Mucosa of gallbladder (tissue), 1 donor: ENCODE measurements at places on chromosomes 4 and X. TPM values are rescaled to one million over a fixed set of nuclear protein-coding genes. Genes with fewer than 3 reads are reported as not detected.

DNA sequence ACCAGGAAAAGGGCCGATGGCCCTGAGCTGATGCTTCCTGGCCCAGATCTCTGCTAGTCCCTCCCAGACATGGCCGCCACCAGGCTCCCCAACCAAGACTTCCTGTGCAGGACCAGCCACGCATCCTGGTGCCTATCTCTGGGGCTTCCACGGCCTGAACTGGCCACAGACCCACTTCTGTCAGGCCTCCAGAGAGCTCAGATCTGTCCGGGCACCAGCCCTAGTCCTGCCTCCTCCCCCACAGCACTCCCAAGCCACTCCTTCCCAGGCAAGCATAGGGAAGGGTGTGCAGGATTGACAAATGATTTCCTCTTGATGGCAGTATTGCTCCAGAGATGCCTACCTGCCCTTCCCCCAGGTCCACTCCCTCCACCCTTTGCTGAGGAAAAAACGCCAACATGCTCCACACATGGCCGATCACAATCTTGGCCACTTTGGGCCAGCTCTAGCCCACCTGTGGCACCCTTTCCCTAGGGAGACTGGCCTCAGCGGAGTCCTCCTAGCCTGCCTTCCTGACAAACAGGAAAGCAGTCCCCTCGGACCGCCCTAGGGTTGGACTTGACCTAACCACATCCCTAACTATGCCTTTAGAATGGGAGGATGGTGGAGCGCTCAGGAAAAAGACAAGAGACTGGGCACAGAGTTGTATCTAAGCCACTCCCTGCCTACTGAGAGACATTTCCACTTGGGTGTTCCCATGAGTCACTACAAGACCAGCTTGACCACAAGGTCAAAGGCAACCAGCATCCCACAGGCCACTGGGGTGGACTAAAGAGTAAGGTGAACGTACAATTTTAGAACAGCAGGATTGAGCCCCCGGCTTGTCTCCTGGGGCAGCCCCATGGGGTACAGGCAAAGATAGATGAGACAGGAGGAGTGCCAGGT is 277.5 kb upstream of the AGTR2 start:
- DNase-seq = peak; percentile 81

- DNase-seq = no peak
These were observed 460.3 kb downstream of the MID1IP1 start for GRCh38 chrX:39261446-39262147.

GRCh38 chr4:8599657-8600056 is 7.1 kb downstream of the CPZ start:
- DNase-seq = no peak

DNA sequence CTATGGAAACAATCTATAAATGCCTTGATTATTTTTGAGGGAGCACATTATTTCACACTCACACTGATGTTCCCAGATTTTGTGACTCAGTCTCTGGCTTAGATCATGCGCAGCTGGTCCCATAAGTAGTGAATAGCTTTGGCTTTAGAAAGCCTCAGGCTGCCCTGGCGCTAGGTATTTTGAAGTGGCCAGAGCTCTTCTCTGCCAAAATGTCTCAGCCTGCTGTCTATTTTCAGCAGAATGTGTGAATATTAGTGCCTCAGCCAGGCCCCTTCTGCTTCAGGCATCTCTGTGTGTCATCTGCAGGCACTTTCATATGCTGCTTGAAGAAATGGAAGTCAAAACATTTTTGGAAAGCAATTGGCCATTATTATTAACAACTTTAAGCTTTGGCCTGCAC is 931.0 kb upstream of the INTU start:
- no peak for DNase-seq

- no peak for DNase-seq
These were observed 6.2 kb downstream of the PLAC8 start for GRCh38 chr4:83108101-83108861.

DNA sequence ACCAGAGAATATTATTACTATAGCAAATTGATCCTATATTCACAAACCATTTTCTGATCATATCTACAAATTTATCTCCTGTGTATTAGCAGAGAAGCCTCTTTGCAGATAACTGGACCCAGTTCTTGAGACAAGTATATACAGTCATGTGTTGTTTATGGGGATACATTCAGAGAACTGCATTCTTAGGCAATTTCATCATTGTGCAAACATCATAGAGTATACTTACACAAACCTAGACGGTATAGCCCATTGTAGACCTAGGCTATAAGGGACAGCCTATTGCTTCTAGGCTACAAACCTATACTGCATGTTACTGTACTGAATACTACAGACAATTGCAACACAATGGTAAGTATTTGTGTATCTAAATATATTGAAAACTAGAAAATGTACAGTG is 152.5 kb upstream of the SPANXN4 start:
- no peak for DNase-seq

- DNase-seq = no peak
These were observed 88.7 kb downstream of the DCTD start for GRCh38 chr4:182828360-182829025.

GRCh38 chr4:38804654-38805295 is at the start of gene TLR1:
Gene TLR1 (minus strand): TSS chr4:38804791. CDS start chr4:38798831, 5,960 bp downstream.
- DNase-seq = no peak

GRCh38 chr4:23355258-23355657 is 534.6 kb downstream of the PPARGC1A start:
- DNase-seq = no peak

- peak; percentile 60 for DNase-seq
These were observed 12.7 kb downstream of the ART3 start for GRCh38 chr4:76087007-76087769.

DNA sequence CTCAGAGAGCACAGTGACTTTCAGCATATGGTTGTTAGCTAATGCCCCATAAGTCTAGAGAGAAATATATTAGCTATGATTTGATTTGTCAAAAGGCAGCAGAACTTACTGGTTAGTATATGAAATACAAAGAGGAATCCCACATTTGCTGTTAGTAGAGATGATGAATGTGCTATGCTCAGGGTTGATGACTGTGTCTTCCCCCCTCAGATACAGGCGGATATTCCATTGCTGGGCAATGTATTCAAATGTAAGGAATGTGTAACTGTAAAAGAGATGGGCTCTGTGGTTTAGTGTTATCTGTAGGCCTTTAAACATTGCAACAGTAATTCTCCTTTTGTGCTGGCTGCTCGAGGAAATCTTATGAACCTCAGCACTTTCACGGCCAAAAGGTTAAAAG is 528.9 kb upstream of the ARX start:
- DNase-seq = no peak

GRCh38 chr4:102447413-102447812 is 53.7 kb upstream of the NFKB1 start:
- no peak for DNase-seq

- no peak for DNase-seq
These were observed 219.0 kb upstream of the CPEB2 start for GRCh38 chr4:14783011-14783877.

DNA sequence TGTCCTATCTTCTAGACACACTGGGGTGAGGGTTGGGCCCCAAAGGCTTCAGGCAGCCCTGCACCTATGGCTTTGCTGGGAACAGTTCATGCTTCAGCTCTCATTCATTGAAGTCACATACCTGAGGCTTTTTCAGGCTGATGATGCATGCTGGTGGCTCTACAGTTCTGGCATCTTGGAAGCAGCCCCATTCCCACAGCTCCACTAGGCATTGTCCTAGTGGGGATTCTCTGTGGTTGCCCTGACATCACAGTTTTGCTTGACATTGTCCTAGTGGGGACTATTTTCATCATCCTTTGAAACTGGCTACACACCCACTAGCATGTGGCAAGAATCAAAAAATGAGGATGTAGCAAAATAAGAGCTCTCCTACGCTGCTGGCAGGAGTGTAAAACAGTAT is 37.7 kb upstream of the C4orf17 start:
- no peak for DNase-seq

- DNase-seq = no peak
These were observed 28.6 kb downstream of the SLC16A2 start for GRCh38 chrX:74449937-74450330.

DNA sequence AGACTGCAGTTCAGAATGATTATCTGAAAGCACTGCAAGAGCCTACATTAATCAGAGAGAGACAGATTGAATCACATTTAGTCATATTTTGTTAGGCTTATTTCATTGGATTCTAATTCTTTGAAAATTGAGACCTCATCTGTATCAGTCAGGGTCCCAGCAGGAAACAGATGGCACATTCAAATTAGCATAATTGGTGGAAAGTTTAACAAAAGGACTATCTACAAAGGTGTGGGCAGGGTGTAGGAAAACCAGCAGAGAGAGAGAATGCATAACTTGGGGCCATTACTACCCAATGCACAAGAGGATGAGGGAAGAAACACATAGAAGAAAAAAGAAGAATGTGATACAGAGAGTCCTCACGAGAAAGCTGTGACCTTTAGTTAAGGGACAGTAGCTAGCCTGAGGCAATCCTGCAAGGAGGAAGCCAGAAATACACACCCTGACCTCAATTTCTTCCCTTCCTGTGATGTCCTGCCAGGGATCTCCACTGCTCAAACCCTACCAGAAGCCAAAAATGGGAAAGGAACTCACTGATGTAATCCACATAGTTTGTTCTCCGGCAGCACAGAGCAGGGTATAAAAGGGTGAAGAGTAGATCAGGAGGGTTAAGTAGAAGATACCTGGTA is 17.7 kb upstream of the XKRX start:
- no peak for DNase-seq

GRCh38 chr4:55216863-55217635 is 91.7 kb upstream of the KDR start:
- no peak for DNase-seq

DNA sequence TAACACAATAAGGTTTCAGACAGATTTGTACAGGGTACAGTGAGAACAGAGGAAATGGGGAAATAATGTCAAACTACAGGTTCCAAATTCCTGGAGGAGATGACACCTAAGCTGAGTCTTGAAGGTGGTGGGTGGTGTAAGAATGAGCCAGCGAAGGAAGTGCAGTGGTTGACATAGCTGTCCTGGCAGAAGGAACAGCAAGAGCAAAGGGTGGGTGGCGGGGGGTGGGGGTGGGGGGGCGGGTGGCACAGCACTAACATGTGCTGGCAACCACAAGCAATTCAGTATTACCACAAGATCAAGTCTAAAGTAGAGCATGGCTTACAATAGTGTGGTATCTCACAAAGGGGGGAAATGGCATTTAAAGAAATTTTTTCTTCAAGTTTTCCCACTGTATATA is 13.1 kb upstream of the G3BP2 start:
- no peak for DNase-seq

DNA sequence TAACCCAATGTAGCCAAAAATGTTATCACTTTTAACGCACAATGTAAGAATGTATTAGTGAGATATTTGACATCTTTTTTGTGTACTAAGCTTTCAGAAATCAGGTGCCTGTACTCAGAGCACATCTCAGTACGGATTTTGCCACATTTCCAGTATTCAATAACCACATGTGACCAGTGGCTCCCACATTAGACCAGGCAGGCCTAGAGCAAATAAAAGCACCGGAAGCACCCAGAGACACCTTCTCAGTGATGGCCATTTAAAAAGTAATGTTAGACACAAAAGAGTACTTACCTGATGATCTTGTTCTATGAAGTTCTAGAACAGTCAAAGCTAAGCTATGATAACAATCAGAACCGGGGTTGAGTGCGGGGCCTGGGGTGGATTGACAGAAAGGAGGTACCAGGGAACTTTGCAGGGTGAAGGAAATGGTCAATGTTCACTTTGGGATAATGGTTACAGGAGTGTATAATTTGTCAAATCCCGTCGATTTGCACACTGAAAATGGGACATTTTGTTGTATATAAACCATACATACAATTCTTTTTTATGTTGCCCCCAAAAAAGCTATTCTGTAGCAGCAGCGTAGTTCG is 1.2 kb downstream of the CTPS2 start:
- DNase-seq = no peak

DNA sequence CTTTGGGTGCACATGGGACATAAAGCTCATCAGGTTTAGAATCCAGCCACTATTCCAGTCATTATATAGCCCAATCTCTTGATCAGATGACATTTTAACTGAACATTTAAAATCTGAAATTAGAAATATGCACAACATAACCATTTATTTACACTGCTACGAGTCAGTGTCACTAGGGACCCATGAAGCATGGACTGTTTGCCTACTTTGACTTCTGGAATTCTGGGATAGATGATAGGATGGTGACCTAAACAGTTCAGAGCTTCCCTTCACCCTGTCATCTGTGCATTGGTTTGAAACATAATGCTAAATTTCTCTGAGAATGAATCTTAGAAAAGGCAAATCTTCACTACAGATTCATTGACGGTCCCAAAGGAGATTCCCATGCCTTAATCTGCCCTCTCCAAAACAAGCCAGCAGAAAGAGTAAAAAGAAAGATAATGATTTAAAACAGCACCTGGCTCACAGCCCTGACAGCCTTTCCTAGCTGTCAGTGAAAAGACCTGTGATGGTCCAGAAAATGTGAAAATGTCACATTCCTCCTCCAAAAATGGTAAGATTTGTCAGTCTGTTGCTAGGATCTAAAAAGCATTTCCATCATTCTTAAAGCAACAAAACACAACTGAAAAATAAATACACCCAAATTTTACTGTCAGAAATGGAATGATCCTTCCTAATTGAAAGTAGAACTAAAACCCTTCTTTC is 18.9 kb upstream of the HERC3 start:
- DNase-seq = no peak

DNA sequence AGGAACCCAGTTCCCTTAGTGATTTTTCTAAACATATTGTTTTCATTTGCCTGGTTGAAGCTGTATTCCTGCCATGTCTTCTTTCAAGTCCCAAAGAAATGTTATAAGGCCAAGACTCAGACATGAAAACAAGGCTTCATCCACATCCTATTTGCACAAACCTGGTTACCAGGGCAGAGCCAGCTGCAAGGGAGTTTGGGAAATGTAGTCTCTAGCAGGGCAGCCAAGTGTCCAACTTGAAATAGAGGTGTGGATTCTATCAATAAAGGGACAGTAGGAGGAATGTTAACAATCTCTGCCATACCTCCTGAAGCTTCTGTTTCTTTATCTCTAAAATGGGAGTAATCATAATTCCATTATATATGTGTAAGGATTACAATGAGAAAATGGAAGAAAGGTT is 56.6 kb downstream of the INTS12 start:
- no peak for DNase-seq

DNA sequence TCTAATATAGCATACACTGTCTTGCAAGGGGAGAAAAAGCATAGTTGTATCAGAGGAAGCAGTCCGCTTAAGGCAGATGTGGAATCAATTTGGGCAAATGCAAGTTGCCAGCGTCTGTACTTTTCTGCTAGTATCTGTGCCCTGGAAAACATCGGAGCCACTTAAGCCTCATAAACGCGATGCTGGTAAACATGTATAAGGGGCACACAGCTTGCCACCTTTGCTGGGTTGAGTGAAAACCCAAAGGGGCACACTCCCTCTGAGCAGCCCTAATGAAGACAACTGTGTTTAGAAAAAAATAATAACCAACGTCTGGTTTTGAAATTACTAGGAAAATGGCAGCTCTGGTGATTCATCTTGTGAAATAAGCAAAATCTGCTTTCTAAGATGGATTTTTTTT is 24.3 kb downstream of the SMIM20 start:
- no peak for DNase-seq

NUDT10 gene
- total RNA-seq = 0.95 TPM

STOX2 gene
- total RNA-seq = 6.6 TPM

ZMAT1 gene
- 7.8 TPM for total RNA-seq

FSTL5 gene
- total RNA-seq = 0.03 TPM

RTL9 gene
- 0.17 TPM for total RNA-seq

GAGE1 gene
- 0.49 TPM for total RNA-seq

SPRY1 gene
- total RNA-seq = 93.2 TPM

MAP3K15 gene
- 0.12 TPM for total RNA-seq

MAGEA2 gene
- total RNA-seq = not detected
